Thoracic aorta (tissue), 2 donors: ENCODE measurements at places on chromosomes 11 and 22.

- DNase-seq, result no peak
- H3K27me3 ChIP-seq, result no peaks in the 10 kb centered on the region
- no peak overlapping the region for H3K4me3 ChIP-seq
- H3K4me1 ChIP-seq, result no peaks in the 10 kb centered on the region
These were observed 132.4 kb downstream of the FAR1 start for GRCh38 chr11:13800901-13801300.

- DNase-seq, result peak; percentile 50
- peak overlapping the region; percentile 29 for H3K4me3 ChIP-seq
- peaks cover 5% of the 10 kb centered on the region for H3K4me1 ChIP-seq
- H3K36me3 ChIP-seq, result no peaks in the 10 kb centered on the region
- no peak overlapping the region for H3K27ac ChIP-seq
These were observed 107.8 kb downstream of the OSBP2 start for GRCh38 chr22:30802202-30803166.

DNA sequence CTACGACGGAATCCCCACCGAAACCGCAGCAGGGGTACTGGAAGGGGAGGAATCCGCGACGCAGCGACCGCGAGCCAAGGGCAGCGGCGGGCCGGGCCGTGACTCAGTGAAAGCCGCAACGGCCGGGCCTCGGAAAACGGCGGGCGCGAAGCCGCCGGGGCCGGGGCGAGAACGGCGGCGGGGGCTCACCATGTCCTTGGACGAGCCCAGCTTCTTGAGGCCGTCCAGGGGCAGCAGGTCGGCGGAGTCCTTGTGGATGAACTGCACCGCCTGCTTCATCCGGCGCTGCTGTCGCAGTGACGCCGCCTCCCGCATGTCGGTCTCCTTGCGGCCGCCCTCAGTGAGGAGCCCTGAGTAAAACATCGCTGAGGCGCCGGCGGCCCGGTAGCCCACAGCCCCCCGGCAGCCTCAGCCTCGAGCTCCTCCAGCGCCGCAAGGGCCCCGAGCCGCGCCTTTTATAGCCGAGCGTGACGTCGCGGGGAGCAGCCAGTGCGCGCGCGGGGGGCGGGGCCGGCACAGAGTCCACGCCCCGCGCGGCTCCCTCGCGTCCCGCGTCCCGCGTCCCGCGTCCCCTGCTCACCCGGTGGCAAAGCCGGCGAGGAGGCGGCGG is at the start of gene NRIP3:
NRIP3 (minus strand) TSS at position 429 of the 610 bp plus-strand sequence; CDS start at position 363, 66 bp downstream.
- no peaks in the 10 kb centered on the region for H3K27me3 ChIP-seq
- H3K4me3 ChIP-seq, result peak within 1 kb of the TSS; percentile 82
- H3K27ac ChIP-seq, result no peak within 1 kb of the TSS
- DNase-seq, result peak; percentile 30
- H3K4me1 ChIP-seq, result peaks cover 6% of the 10 kb centered on the region

DNA sequence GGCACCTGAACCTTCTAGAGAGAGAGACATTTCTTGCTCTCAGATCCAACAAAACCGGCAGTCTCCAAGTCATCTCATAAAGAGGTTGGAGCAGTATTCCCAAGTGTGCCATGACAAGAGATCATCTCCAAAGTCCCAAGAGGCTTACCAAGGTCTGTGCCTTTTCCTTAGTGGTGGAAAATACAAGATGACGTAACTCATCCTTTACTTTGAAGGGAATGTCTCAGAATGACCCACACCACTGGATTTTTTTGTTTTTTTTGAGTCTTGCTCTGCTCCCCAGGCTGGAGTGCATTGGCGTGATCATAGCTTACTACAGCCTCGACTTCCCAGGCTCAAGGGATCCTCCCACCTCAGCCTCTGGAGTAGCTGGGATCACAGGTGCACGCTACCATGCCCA is 71.0 kb upstream of the SLC22A12 start:
- H3K36me3 ChIP-seq, result no peaks in the 10 kb centered on the region
- no peak for DNase-seq
- H3K4me3 ChIP-seq, result no peak overlapping the region
- no peaks in the 10 kb centered on the region for H3K4me1 ChIP-seq

DNA sequence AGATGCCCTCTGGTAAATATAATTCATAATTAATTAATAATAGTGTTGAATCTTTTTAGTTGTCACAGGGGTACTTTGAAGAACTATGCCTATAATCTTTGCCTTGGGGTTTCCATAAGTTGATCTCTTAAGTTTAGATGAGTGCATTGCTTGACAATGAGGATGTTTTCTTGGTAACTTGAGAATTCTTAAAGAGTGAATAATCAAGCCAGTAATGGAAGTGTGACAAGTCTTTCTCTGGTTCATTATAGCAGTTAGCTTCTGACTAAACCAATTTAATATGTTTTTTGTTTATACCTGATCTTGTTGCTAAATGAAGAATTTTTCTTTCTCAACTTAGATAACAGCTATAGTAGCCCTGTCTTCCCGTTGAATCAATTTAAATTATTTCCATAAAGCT is 46.2 kb downstream of the ATXN10 start:
- H3K4me3 ChIP-seq, result no peak overlapping the region
- H3K4me1 ChIP-seq, result peaks cover 4% of the 10 kb centered on the region
- H3K36me3 ChIP-seq, result peaks cover 6% of the 10 kb centered on the region
- DNase-seq, result no peak

DNA sequence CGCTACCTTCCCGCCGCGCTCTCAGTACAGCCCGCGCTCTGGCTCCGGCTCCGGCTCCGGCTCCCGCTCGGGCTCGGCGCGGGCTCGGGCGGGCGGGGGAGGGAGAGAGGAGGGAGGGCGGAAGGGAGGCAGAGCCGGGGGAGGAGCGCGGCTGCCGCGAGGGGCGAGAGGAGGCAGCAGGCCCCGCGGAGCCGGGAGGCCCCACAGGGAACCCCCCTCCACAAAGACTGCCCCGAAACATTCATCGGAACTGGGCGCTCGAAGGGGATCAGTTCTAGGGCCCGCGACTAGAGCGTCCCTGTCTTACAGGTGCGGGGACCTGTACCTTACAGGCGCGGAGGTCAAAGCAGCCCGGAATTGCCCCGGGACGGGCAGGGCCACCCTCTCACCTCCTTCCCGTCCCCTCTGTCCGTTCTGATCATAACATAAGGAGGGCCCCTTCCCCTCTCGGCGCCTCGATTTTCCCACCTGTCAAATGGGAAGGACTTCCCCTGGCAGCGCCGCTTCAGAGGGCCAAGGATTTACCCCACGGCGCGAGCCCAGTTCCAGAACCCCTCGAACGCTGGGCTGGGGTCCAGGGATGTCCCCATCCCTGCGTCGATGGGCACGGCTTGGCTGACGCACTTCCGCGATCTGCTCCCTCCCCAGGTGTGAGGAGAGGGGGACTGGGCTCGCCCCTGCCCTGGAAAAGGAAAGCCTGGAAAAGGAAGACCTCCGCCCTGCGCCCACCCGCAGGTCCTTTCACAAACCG is at the start of gene SHISA8:
SHISA8 (minus strand) TSS at position 40 of the 751 bp plus-strand sequence. CDS start 407 bp downstream, outside the sequence.
- no peak within 1 kb of the TSS for H3K27ac ChIP-seq
- no peak for DNase-seq
- H3K4me3 ChIP-seq, result peak within 1 kb of the TSS; percentile 68
- H3K4me1 ChIP-seq, result peaks cover 45% of the 10 kb centered on the region
- H3K27me3 ChIP-seq, result peaks cover 27% of the 10 kb centered on the region

DNA sequence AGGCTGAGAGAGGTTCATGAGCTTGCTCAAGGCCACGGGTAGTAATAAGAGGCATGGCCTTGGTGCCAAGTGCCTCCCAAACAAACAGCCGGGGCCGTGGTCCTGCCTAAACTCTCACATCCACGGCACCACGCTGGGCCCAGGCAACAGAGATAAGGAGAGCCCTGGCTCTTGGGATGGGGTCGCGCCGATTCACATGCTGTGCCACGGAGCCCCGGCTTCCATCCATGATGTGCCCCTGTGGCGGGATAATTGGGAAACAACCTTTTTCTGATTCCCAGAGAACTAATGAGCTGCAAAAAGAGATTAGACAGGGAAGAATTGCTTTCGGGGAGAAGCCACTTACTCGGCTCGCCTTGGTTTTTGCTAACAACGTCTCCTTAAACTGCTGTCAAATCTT is 22.0 kb downstream of the TP53AIP1 start:
- H3K36me3 ChIP-seq, result no peaks in the 10 kb centered on the region
- no peak overlapping the region for H3K27ac ChIP-seq
- DNase-seq, result no peak
- H3K4me1 ChIP-seq, result no peaks in the 10 kb centered on the region
- no peak overlapping the region for H3K4me3 ChIP-seq
- H3K27me3 ChIP-seq, result no peaks in the 10 kb centered on the region

DNA sequence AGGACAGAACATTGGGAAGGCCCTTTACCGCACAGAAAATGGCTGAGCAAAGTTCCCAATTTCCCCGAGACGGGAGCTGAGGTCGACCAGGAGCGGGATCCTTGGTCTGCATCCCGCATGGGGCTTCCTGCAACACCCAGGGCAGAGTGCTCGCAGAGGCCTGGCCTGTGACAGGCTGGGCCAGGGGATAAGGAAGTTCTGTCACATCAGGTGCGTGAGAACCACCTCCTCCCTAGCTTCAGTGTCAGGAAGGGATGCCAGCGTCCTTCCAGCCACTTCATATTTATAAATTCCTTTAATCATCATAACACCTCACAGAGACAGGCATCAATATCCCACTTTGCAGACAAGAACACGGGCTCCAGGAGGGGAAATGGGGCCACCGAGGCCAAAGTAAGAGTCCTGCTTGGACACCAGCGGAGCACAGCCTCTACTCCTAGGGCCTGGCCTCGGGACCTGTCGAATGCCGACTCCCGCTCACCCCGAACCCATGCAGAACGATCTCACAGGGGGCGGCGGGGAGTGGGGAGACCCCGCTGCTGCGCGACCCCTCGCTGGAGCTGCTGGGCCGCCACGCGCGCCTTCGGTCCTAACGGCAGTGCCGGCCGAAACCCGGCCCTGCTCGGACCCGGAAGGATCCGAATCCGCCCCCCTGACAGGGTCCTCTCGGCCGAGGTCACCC is 532 bp downstream of the BET1L start:
- peaks cover 28% of the 10 kb centered on the region for H3K36me3 ChIP-seq
- peak overlapping the region; percentile 91 for H3K27ac ChIP-seq
- peak overlapping the region; percentile 98 for H3K4me3 ChIP-seq

DNA sequence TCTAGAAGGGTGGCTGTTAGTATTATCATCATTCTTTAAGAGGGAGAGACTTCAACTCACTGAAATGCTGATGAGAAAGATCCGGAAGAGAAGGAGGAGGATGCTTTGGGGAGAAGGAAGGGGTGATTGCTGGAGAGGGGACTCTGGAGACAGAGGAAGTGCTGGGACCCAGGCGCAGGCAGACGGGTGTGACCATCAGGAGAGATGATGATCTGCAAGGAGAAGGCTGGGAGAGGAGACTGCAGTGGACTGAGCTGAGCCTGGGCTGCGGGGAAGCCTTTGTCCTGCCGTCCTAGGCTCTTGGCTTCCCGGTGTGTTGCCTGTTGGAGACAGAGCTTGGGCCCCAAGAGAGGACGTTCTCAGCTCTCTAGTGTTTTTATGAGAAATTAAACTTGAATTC is 22.6 kb downstream of the RASD2 start:
- no peak for DNase-seq
- H3K4me3 ChIP-seq, result no peak overlapping the region
- no peaks in the 10 kb centered on the region for H3K36me3 ChIP-seq
- H3K4me1 ChIP-seq, result no peaks in the 10 kb centered on the region

DNA sequence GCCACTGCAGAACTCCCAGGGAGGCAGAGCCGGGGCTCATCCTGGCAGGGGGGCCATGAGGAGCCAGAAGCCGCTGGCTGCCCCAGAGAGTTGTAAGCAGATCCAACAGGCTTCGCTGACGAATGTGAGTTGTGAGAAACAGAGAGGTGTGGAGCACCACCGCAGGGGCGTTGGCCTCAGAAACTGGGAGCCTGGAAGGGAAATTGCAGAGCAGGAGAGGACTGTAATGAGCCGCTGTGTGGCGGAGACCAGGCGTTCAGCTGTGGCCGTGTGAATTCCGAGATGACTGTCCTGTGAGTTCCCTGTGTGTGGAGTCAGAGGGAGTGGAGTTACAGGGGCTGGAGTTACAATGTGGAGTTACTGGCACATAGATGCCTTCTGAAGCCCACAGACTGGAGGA is 27.7 kb upstream of the ETS1 start:
- H3K4me3 ChIP-seq, result no peak overlapping the region
- no peaks in the 10 kb centered on the region for H3K27me3 ChIP-seq
- H3K4me1 ChIP-seq, result peaks cover 7% of the 10 kb centered on the region
- no peak for DNase-seq

DNA sequence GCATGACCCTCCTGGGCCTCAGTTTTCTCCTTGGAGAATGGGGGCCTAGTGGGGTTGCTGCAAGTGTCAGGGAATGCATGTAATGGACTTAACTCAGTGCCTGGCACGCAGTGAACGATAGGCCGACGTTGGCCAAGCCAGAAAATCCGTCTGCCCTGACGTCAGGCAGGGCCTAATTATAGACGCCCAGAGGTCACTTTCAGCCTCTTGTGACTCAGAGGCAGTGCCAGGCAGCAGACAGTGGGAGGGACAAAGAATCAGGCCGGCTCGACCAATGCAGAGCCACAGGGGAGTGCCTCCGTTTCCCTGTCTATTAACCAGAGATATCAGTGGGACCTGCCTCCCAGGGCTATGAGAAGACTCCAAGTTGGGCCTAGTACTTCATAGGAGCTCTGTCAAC is 115.0 kb downstream of the MN1 start:
- peak overlapping the region; percentile 82 for H3K27ac ChIP-seq
- H3K27me3 ChIP-seq, result no peaks in the 10 kb centered on the region
- peaks cover 4% of the 10 kb centered on the region for H3K4me1 ChIP-seq
- peak; percentile 70 for DNase-seq
- no peak overlapping the region for H3K4me3 ChIP-seq

- H3K27ac ChIP-seq, result no peak overlapping the region
- no peak overlapping the region for H3K4me3 ChIP-seq
- no peaks in the 10 kb centered on the region for H3K4me1 ChIP-seq
- DNase-seq, result no peak
- no peaks in the 10 kb centered on the region for H3K36me3 ChIP-seq
These were observed 8.7 kb downstream of the PNPLA5 start for GRCh38 chr22:43883012-43883661.

DNA sequence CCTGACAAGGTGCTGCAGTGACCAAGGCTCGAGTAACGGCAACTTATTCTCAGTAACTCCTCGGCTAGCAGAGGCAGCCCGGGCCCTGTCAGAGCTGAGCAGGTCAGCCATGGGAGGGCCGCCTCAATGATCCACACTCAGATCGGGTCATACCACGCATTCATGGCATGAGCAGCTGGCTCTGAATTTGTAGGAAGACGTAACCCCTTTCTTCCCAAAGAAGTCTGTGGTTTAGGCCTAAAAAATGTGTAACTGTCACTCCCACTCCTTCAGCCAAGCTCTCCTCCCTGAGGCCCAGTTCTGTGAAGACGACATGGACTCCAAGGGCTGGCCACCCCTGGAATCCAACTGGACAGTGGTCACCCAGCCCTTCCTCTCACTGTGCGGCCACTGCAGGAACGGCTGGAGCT is 30.0 kb downstream of the PPP2R1B start:
- H3K27me3 ChIP-seq, result no peaks in the 10 kb centered on the region
- H3K4me1 ChIP-seq, result peaks cover 80% of the 10 kb centered on the region
- H3K4me3 ChIP-seq, result peak overlapping the region; percentile 64
- peaks cover 7% of the 10 kb centered on the region for H3K36me3 ChIP-seq
- H3K27ac ChIP-seq, result peak overlapping the region; percentile 85

- H3K27ac ChIP-seq, result no peak overlapping the region
- no peaks in the 10 kb centered on the region for H3K4me1 ChIP-seq
- no peaks in the 10 kb centered on the region for H3K27me3 ChIP-seq
- DNase-seq, result no peak
These were observed 299.5 kb upstream of the B3GAT1 start for GRCh38 chr11:134711588-134711987.

GRCh38 chr11:94676814-94677213 is 91.3 kb upstream of the AMOTL1 start:
- DNase-seq, result no peak
- H3K36me3 ChIP-seq, result no peaks in the 10 kb centered on the region
- H3K27me3 ChIP-seq, result no peaks in the 10 kb centered on the region
